ENCODE measurements at places on chromosomes 12 and 14.

GRCh38 chr12:64147011-64147631, 75.0 kb downstream of the KICS2 start:
- no peak for DNase-seq

GRCh38 chr12:85843606-85844310, 7.5 kb upstream of the RASSF9 start:
- no peak for DNase-seq

- no peak for DNase-seq
Observed at GRCh38 chr14:99530407-99531155, 49.4 kb downstream of the CCNK start.

DNA sequence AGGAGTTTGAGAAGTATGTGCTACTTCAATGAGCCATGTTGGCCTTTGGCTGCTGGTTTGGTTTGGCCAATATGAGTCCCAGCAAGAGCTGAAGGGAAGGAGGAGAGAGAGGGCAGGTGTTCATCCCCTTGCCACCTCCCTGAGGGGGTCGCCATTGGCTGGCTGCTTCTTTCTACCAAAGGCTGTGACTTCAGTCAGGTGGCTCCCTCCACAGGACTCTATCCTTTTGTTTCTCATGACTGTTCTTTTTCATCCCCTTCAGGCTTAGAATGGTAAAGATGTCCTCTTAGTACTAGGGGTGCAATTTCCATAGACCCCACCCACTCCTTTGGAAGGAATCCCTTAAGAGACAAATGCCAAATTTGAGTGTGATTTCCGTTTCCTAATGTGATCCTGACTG, 31.2 kb upstream of the OTOGL start:
- DNase-seq: no peak

- no peak for DNase-seq
Observed at GRCh38 chr14:36658123-36659009, 3.3 kb upstream of the PAX9 start.

- DNase-seq: no peak
Observed at GRCh38 chr12:95216711-95217376, 423 bp downstream of the FGD6 start.

- DNase-seq: no peak
Observed at GRCh38 chr12:46786774-46787173, 39.0 kb downstream of the SLC38A4 start.

GRCh38 chr14:90883782-90884181, 67.6 kb upstream of the TTC7B start:
- no peak for DNase-seq

- DNase-seq: no peak
Observed at GRCh38 chr12:132579744-132580143, 30.6 kb downstream of the LRCOL1 start.

- no peak for DNase-seq
Observed at GRCh38 chr14:33551963-33552362, 398.9 kb downstream of the EGLN3 start.

DNA sequence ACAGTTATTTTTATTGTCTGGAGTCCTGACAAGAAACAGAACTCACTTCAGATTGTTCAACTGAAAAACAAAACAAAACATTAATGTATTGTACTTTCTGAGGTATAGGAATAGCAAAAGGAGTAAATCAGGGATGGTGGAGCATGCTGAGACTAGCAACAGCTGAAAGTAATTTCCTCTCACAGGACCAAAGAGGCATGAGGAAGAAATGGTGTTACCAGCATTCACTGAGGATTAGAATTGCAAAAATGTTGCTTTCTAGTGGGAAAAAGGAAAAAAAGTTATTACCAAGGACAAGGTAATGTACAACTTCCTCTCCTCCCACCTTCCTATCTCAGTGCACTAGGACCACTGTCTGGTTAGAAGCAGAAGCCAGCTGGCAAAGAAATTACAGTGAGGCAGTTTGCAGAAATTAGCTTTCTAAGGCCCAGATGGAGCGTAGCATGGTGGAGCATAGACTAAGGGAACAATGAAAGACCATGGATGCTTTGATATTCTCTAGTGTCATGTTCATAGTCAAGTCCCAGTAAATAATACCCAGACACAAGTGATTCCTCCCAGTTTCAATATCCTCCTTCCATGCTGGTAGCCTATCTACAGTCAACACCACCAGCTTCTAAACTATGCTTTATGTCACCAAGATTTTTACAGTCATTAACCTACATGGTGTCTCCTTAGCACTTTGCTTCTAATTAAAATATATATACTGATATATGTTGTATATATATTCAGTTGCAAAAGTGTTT, 133.7 kb upstream of the DCN start:
- DNase-seq: no peak

DNA sequence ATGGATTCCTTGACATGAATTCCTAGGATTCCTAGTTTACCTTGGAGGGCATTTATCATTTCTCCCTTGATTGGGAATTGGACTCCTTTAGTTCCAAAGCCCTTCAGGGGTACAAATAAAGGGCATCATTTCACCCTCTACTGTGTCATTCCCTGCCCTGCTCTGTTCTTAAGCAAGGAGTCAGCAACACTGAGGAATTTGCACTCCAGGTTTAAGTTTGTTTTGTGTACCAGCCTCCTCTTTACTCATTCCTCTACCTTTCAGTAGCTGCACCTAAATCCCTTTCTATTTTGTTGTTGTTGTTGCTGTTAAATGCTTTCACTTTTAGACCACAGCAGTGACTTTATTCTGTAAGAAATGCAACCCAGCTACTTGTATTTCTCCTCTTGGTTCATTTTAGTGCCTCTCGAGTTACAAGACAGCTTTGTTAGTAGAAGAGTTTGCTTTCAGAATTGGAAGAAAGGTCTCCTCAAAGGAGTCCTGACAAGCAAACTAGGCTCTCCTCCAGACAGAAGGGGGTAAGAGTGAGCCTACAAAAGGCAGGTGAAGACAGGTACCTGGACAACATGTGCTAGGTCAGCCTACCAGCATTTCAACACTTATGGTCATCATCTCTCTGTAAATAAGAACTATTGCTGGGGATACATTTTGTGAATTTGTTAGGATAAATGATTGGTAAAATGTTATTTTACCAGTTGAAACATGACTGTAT, 90.0 kb downstream of the RMST start:
- no peak for DNase-seq

- no peak for DNase-seq
Observed at GRCh38 chr14:30375296-30375892, 183.6 kb upstream of the G2E3 start.

- DNase-seq: no peak
Observed at GRCh38 chr14:70047598-70048312, 141.0 kb downstream of the SLC8A3 start.

DNA sequence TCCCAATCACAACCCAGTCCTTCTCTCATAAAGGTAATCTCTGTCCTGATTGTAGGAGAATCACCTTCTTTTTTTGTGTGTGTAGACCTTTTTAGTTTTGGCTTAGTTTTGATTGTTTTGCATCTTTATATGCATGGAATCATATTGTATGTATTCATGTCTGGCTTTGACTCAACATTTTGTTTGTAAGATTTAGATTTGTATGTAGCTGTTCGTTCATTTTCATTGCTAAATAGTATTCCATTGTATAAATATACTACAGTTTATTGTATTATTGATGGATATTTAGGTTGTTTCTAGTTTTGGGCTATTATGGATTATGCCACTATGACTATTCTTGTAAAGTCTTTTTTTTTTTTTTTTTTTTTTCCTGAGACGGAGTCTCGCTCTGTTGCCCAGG, 10.5 kb downstream of the ERC1 start:
- no peak for DNase-seq

DNA sequence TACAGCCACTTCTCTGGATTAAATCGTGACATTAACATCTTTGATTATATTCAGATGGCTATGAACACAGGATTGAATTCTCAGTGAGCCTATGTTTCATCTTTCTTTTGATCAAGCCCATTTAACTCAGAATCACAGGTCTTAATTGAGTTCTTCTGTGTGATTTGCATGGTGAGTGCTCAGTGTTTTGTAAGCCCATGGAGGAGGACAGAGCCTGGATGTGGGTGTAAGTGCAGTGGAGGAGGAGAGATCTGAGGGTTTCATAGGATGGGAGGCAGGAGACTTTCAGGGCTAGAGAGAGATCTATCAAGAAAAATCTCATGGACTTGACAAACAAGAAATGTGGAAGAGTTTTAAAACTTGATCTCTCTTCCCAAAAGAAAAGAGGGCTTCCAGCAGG, 5.3 kb upstream of the TESPA1 start:
- DNase-seq: no peak

DNA sequence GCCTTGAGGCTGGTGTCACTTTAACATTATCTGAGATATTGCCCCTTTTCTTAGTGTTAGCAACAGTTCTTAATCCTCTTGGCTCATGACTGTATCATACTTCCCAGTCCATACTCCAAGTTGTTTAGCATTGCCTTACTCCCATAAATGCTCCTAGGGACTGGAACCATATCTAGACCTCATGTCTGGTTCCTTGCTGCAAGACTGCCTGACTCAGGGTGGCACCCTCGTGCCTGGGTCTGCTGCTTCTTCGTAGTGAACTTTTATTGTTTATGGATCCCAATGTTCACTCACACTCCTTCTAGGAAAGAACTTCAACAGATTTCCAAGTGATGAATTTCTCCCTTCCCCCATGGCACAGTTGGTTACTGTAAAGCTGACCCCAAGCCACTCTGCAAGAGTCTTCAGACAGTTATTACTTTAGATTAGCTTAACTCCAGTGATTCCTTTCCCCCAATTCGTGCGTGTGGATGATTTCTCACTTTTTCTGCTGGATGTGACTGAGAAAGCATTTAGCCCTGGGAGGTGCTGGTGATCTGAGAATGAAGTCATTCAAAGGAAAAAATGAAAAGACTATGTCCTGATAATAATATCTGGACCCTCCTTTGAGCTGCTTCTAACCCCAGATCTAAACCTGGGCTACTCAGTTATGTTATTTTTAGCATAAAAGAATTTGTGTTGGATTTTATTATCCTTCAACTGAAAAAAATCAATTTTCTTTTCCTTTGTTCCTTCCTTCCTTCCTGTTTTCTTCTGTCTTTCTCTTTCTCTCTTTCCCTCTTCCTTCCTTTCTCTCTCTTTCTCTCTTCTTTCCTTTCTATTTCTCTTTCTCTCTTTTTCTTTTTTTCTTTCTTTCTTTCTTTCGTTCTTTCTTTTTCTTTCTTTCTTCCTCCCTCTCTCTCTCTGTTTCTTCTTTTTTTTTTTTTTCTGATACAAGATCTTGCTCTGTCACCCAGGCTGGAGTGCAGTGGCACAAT, 47.5 kb upstream of the PPP1R12A start:
- no peak for DNase-seq

DNA sequence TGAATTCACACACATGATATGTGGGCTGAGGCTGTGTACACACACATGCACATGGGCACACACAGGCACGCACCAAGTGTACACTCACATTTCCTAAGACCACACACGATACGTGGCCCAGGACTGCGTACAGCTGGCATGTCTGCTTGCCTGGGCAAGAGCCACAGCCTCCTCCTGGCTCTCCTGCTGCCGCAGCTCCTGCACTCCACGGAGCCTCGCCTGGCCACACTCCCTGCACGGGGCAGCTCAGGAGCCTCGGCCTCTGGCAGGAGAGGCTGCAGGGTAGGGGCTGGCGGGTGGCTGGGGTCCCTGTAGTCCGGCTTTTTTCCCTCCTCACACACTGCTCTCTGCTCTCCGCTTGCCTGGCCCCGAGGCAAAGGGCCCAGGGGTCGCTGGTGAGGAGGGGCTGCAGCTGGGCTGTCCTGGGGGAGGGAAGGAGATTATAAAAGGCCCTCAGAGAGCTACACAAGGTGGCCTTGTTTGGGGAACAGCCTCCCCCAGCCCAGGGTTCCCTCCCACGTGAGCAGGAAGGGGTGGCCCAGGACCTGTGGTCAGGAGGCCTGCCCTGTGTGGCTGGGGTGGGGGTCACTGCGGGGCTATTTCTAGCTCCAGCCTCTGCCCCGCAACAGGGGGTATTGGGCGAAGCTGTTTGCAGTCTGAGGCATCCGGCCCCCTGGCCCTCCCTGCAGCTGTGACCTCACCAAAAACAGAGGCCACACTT, 89.0 kb upstream of the SFSWAP start:
- DNase-seq: no peak

- no peak for DNase-seq
Observed at GRCh38 chr12:91914701-91915100, 230.9 kb downstream of the BTG1 start.

GRCh38 chr12:92786045-92786444, 83.3 kb downstream of the PLEKHG7 start:
- DNase-seq: no peak

DNA sequence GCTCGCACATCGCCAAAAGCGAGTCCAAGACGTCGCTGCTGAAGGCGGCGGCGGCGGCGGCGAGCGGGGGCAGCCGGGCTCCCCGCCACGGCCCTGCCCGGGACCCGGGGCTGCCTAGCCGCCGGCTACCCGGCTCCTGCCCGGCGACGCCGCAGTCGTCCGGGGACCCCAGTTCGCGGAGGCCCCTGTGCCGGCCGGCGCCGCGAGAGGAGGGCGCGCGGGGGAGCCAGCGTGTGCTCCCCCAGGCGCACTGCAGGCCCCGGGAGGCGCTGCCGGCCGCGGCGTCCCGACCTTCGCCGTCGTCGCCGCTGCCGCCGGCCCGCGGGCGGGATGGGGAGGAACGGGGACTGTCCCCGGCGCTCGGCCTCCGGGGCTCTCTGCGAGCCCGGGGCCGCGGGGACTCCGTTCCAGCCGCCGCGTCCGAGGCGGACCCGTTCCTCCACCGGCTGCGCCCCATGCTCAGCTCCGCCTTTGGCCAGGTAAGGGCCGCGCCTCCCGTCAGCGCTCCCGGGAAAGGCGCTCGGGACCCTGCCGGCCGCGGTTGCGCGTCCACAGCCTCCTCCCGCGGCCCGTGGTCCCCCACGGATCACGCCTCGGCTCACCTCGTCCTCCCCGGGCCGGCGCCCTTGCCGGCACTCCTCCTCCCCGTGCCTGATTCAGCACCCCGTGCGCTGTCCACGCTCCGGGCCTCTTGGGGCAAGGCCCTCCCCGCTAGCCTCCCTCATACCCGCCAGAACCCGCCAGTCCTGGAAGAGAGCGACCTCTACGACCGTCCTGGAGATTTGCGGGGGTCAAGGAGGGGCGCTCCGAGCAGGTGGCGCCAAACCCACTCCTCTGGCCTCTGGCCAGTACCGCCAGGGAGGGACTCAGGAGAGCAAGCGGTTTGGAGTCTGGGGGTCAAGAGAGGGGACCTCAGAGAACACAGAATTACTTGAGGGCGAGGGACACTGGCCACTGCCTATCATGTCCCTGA, 721 bp downstream of the CABP1 start:
- no peak for DNase-seq

DNA sequence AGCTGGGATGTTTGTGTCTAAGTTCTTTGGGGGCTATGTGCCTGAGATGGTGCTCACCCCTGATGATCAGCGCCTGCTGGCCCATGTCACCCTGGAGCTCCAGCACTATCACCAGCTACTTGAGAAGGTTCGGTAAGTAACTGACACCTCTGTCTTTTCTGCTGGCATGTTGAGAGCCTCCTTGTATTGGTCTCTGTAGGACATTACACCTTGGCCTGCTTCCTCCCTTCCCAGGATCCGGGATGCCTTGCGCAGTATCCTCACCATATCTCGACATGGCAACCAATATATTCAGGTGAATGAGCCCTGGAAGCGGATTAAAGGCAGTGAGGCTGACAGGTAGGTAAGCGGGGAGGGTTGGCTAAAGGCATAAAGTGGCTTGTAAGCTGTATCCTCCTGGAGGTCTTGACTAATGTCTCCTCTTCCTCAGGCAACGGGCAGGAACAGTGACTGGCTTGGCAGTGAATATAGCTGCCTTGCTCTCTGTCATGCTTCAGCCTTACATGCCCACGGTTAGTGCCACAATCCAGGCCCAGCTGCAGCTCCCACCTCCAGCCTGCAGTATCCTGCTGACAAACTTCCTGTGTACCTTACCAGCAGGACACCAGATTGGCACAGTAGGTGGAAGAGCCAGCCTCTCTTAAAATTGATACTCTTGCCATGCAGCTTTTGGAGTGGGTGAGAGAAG, 5.5 kb downstream of the DDIT3 start:
- DNase-seq: no peak

GRCh38 chr12:105064564-105065178, 19.6 kb downstream of the ALDH1L2 start:
- no peak for DNase-seq

Measured in cortex of kidney (tissue), 1 donor.